ENCODE measurements at places on chromosomes 7 and 10. TPM values are rescaled to one million over a fixed set of nuclear protein-coding genes. Genes with fewer than 3 reads are reported as not detected.

The DLX6 gene
- 5.5 TPM for polyA plus RNA-seq

The KEL gene
- 1.0 TPM for polyA plus RNA-seq

The CFAP43 gene
- polyA plus RNA-seq = 1.2 TPM

The FZD1 gene
- 14.4 TPM for polyA plus RNA-seq

The HYAL4 gene
- not detected for polyA plus RNA-seq

The IFIT2 gene
- polyA plus RNA-seq = 5.4 TPM

The CYP2E1 gene
- 1.6 TPM for polyA plus RNA-seq

The AS3MT gene
- 16.8 TPM for polyA plus RNA-seq

The SAMD9L gene
- polyA plus RNA-seq = 0.75 TPM

The RBM20 gene
- 0.17 TPM for polyA plus RNA-seq
